Pons (tissue), 1 donor: ENCODE measurements at places on chromosomes 1 and 21.

- DNase-seq: no peak
Observed at GRCh38 chr1:998995-999724, 737 bp downstream of the HES4 start.

DNA sequence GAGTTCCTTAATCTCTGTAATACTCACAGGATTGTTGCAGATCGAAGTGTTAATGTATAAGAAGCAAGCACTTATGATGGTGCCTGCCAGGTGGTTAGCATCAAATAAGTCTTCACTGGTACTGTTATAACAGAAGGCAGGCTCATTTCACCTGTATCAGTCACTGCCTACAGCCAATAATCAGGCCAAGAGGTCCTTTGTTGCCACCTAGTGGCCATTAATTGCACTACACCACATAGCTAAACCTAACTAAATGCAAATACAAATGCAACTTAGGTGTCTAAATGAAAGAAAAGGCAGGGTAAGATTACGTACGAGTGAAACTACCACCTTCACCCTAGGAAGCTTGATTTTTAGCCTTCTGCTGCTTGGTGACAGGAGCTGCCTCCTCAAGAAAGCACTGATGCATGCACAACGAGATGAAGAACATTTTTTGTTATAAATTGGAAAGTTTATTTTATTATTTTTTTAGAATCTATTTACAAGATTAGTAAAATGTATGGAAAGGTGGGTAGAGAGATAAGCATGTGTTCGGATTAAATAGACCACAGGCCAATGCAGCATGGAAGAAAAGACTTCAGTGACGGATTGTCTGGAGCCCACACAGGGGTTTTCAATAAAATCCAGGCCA lies 334.8 kb upstream of the CAMK1G start:
- DNase-seq: peak; percentile 65

- no peak for DNase-seq
Observed at GRCh38 chr1:20882837-20883236, 95.7 kb upstream of the HP1BP3 start.

DNA sequence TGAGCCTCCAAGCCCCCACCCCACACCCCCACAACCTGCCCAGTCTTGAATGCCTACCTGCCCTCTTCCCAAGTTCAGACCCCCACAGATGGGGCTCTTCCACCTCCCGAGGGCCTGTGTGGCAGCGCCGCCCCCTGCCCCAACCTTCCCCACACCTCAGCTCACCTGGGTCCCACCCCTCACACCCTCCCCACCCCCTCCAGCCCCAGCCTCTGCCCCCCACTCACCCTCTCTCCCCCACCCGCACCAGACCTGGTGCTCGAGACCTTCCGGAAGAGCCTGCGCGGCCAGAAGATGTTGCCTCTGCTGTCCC lies 9.2 kb downstream of the TNFRSF18 start:
- no peak for DNase-seq
